ENCODE measurements at places on chromosomes 4 and X.

- no peak for DNase-seq
Measured at GRCh38 chrX:19865567-19866363, 21.6 kb downstream of the SH3KBP1 start.

GRCh38 chr4:80459918-80460473 is 124.5 kb downstream of the CFAP299 start:
- DNase-seq: no peak

GRCh38 chrX:49884290-49884862 is 5.1 kb downstream of the USP27X start:
- DNase-seq: no peak

GRCh38 chr4:159770401-159770800 is 667.5 kb downstream of the RAPGEF2 start:
- no peak for DNase-seq

DNA sequence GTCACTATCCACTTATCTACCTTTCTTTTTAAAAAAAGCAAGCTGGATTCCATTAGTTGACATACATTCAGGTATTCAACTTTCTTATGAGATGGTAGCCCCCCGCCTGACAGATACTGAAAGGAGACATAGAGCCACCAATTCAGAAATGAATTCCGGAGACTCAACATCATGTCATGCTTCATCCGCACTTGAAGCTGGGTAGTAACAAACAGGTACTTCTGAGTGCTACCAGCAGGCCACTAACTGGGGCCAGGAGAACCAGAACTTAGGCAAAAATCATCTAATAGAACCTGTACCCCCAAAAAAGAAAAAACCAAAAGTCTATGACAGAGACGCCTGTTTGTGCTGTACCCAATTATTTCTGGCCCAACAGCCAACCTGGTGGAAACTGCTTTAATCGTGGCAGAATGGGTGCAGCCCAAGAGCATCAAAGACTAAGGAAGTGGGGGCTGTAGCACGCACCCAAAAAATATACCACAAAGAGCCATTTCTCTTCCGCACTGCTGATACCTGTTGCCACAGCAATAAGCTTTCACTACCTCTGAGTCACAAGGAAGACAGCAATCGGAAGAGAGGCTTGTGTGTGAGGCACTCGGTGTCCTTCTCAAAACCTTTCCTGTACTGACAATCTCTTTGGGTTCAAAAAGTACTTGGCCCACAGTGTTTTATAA is 84.8 kb downstream of the AFAP1 start:
- no peak for DNase-seq

- no peak for DNase-seq
Measured at GRCh38 chr4:38504396-38504715, 159.6 kb upstream of the KLF3 start.

- no peak for DNase-seq
Measured at GRCh38 chrX:46965125-46965758, 53.0 kb downstream of the JADE3 start.

GRCh38 chr4:79852305-79852730 is 220.7 kb downstream of the ANTXR2 start:
- no peak for DNase-seq

GRCh38 chrX:52923781-52924241 is 26.7 kb downstream of the FAM156B start:
- DNase-seq: no peak

GRCh38 chr4:23697722-23698121 is 192.1 kb downstream of the PPARGC1A start:
- DNase-seq: no peak

GRCh38 chr4:141158219-141158618 is 24.9 kb upstream of the RNF150 start:
- no peak for DNase-seq

- no peak for DNase-seq
Measured at GRCh38 chr4:120835342-120835741, 87.2 kb downstream of the PRDM5 start.

- no peak for DNase-seq
Measured at GRCh38 chr4:98929341-98930267, 671 bp upstream of the EIF4E start.

DNA sequence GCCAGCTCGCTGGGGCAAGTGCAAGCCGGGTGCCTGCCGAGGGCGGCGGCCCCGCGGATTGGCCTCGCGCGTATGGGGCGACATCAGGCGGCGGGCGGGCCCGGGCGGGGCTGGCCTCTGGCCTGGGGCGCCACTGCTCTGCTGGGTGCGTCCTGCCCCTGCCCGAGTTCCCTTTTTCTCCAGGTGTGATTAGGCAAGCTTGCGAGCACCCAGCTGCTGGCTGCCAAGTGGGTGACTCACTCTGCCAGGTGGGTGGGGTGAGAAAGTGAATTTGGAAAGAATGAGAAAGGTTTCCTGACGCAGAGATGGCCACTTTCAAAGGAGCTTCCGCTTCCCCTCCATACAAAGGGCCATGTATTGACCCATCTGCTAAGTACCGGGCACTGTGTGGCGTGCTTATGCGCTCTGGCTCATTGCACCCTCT is 32.5 kb downstream of the FGFBP1 start:
- DNase-seq: no peak

- no peak for DNase-seq
Measured at GRCh38 chr4:3412257-3413020, 29.3 kb upstream of the HGFAC start.

Measured in NCI-H446 treated with DMSO at 0.1 percent for 48 hours (cell line).